Activated CD4-positive, alpha-beta memory T cell treated with anti-CD3 and anti-CD28 coated beads for 36 hours (primary cell): ENCODE measurements at places on chromosomes 3 and 15. TPM values are rescaled to one million over a fixed set of nuclear protein-coding genes. Genes with fewer than 3 reads are reported as not detected.
A peak's percentile ranks its signal among the peaks of the same experiment; 100 is the strongest.

The CYP8B1 gene
- not detected for total RNA-seq

The TBC1D21 gene
- not detected for total RNA-seq

DNA sequence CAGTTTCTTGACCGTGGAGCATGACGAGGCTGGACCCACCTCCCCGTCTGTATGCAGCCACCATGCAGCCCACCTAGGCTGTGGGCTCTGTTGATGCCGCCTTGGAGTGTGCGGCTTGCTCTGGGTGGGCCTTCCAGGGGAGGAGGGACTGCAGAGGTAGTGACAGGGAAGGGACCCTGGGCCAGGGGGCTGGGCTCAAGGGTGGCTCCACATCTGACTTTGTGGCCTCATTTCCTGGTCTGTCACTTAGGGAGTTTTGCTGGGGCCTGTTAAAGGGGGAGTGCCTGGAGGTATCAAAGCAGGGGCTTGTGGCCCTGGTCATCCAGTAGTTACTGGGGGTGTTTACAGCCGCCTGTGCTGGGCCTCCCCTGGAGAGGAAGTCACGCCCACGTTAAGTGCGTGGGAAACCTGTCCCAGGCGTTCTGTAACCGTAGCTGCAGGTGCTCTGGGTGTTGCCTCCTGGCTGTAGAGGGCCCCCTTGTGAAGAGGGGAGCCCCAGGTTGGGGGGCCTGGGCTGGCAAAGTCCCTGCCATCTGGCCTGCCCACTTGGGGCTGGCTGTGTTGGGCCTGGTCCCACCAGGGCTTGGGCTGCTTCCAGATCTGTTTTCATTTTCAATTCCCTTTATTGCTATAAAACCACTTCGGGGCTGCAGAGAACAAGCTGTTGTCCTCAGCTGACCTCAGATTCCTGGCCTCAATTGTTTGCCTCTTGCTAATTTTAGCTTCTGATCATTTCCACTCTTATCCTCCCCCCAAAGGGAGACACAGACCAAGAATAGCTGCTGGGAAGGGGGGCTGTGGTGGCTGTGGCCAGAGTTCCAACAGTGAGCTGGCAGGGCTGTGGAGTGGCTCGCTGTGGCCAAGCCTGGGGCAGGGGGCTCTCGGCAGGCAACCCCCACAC, 26.5 kb downstream of the KLF13 start:
- DNase-seq = peak; percentile 71

The SAMMSON gene
- not detected for total RNA-seq

DNA sequence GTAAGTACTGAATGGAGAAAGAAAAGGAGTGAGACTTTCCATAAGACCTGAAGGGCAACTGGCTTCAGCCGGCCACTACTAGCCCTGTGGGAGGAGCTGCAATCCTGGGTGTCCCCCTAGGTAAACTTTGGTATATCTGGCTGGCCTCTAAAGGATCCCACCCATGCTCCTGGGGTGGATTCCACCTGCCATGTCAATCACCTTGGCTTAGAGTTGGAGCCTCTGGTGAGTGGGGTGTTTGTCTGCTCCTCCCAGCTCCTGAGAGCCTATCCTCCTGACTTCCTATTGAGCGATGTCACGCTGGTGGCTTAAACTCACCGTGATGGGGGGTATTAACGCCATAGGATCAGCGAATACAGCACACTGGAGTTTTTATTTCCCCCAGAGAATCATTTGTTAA, 2.6 kb downstream of the SPTBN5 start:
- no peak for DNase-seq

- no peak for DNase-seq
Observed at GRCh38 chr3:16944356-16944755, 59.6 kb downstream of the PLCL2 start.

GRCh38 chr3:184715943-184716621, 4.2 kb upstream of the MAGEF1 start:
- no peak for DNase-seq
